ENCODE measurements at places on chromosomes 3 and 15.

GRCh38 chr3:182501856-182502255 lies 291.4 kb upstream of the ATP11B start:
- no peak for DNase-seq

GRCh38 chr3:81581966-81582599 lies 179.4 kb downstream of the GBE1 start:
- no peak for DNase-seq

GRCh38 chr3:176795891-176796290 lies 401.4 kb downstream of the TBL1XR1 start:
- no peak for DNase-seq

DNA sequence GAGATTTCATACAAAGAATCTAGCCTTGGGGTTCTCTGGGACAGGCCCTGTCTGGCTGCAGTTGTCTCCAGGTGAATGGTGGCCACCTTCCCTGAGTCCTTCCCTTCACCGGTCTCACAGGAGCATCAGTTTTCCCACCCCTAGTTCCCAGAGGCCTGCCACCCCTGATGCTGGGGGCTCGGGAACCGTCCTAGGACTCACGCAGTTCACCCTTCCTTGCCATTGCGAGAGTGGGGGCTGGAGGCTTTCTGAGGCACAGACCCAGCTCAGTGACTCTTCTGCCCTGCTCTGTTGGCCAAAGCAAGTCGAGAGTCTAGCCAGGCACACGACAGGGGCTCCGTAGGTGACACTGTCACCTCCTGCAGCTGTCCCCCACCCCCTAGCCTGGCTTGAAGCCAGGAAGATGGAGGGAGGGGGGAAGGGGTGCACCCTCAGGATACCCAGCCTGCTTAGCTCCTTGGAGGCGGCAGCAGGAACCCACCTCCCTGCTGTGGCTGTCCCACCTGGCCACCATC lies 130.3 kb downstream of the NUP210 start:
- DNase-seq = no peak

GRCh38 chr3:121870717-121871116 lies 23.5 kb upstream of the SLC15A2 start:
- DNase-seq = no peak

DNA sequence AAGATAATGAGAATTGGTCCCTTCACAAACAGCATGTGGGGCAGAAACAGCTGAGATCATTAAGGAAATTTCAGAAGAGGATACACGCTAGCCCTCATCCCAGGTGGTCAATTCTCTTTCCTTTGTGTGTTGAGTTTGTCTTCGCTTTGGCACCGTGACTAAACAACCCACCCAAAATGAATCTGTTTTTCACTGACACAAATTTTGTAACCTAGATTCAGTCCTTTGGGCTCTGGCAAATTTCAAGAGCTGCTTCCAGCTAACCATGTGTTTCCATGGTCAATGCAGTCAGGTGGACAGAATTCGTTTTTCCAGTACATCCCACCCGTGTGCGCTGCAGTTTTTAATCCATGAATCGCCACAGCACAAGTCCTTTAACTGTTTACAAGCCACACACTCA lies 435.4 kb downstream of the WDR72 start:
- DNase-seq = no peak

DNA sequence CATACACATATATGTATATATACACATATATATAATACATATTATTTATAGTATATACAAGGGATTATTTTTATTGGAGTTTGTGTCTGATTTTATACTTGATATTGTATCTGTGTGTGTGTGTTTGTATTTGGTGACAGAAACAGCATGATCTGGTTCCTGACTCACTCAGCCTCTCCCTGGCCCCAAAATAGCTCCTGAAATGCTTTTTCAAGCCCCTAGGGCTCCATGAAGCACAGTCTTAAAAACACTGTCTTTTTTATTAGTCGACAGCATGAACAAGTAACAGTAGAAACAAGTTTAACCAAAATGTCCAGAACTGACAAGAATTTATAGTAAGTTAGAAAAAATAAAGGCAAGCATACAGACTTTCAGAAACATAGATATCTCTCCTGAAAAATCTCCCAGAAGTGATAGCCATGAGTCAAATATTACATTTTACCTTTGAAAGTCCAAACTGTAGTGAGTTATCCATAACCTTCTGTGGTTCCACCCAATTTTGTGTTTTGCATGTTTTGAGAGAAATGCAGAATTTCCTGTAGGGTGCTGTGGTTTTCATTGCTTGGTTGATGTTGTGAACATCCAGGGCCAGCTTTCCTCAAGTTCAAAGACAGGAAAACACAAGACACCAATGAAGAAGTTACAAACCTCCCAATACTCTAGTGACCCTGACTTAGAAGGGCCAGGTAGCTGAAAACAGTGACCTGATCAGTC lies 98.5 kb upstream of the CCDC80 start:
- no peak for DNase-seq

DNA sequence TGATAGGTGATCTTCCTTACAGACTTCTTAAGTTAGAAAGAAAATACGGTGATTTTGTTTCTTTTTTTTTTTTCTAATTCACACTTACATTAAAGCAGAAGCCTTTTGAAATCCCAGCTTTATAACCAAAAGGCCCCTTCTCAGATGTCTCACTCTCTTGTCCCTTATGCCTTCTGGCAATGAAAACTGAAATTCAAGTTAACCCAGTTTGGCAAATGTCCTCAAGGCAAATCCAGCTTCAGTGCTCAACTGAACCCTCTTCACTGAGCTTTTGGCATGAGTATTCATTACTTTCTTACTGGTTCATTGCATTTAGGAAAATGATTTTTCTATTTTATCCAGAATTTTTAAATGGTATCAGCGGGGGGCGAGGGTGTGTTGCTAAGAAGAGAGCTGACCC lies 17.0 kb downstream of the PLCH1 start:
- no peak for DNase-seq

DNA sequence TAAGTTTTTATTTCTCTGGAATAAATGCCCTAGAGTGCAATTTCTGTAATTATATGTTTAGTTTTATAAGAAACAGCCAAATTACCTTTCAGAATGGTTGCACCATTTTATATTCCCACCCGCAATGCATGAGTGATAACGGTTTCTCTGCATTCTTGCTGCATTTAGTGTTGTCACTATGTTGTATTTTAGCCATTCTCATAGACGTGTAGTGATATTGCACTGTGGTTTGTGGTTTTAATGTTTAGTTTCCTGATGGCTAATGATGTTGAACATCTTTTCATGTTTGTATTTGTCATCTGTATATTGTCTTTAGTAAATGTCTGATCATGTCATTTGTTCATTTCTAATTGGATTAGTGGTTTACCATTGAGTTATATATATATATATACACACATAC lies 73.0 kb upstream of the GOLIM4 start:
- DNase-seq = no peak

DNA sequence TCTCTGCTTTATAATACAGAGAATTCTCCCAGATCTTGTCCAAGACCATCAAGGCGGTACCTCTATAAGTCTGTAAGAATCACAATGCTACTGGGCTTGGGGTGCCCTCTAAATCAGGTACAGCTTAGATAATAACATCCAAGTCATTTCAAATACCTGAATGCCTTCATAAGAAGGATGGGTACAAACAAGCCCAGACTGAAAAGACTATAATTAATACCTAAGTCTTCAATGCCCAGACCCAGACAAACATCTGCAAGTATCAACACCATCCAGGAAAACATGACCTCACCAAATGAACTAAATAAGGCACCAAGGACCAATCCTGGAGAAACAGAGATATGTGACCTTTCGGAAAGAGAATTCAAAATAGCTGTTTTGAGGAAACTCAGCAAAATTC lies 65.9 kb downstream of the ZMAT3 start:
- DNase-seq = no peak

GRCh38 chr3:54342676-54343075 lies 220.3 kb downstream of the CACNA2D3 start:
- no peak for DNase-seq

All from stimulated activated CD8-positive, alpha-beta memory T cell treated with anti-CD3 and anti-CD28 coated beads, Interleukin-2, amount 100 ng/mL, for 1 hour (primary cell).